ENCODE measurements at places on chromosomes 12 and 14.

DNA sequence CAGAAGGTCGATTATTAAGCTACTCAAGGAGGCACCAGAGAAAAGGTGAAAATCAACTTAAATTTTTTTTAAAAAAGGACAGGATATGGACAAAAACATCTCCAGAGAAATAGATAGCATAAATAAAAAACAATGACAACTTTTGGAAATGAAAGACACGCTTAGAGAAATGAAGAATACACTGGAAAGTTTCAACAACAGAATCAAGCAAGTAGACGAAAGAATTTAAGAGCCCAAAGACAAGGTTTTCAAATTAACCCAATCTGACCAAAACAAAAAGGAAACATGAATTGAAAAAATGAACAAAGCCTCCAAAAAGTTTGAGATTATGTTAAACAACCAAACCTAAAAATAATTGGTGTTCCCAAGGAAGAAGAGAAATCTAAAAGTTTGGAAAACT is 191.1 kb upstream of the BMP4 start:
- DNase-seq: no peak

- DNase-seq: no peak
These were observed 236.8 kb downstream of the ALX1 start for GRCh38 chr12:85516667-85517325.

DNA sequence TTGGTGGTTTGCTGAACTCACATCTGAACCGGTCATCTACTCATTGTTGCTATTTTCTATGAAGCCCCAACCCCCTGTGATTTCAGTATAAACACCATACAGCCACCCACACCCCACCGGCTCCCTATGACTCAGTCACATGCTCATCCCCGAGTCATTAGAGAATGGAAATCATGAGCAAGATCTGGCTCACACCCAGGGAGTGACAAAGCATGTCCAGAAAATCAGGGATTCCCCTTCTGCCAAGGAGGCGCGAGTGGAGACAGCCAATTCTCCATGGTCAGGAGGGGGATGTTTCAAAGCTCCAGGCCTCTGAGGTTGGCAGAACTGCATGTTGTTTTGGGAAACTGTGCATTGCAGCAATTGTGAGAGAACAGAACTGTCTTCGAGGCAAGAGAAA is 657.5 kb upstream of the TBX3 start:
- no peak for DNase-seq

DNA sequence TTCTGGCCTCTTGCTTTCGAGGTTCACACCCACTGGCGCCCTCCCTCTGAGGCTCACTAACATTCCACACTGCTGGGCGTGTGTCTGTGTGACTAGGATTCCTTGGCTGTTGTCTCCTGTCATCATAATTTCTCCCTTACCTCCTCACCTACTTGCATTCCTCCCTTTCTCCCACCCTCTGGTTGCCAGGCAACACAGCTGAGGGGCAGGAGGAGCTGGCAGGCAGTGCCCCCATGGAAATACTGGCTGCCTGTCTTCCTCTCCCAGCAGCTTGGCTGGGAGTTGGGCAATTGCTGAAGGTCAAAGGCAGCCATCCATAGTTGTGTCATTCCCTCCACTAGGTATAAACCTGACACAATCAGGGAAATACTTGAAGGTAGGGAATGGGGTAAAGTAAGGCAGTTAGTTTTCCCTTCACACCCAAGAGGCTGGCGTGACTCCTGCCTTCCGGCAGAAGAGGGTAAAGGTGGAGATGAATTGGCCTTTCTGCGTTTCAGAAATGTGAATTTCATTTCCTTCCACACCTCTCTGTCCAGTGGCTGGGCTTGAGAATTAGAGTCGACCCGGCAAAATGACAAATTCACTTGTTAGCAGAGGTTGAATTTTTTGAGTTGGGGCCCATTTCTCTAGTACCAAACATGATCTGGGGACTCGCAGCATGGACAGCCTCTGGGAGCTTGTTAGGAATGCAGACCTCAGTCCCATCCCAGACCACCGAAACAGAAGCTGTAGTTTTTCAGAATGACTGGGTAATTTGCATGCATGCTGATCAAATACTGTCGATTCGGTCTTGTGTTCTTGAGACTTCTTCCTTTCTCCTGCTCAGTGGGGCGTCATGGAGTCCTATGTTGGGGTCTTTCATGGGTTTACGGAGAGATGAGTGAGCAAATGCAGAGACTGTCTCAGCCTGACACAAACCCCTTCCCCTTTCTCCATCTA is 24.3 kb upstream of the EMP1 start:
- DNase-seq: no peak

- no peak for DNase-seq
These were observed 93.7 kb upstream of the PTPRR start for GRCh38 chr12:71014180-71014785.

GRCh38 chr14:51621654-51622053 is 30.1 kb upstream of the FRMD6 start:
- DNase-seq: no peak

GRCh38 chr12:107779077-107779831 is 4.8 kb downstream of the ASCL4 start:
- DNase-seq: no peak

GRCh38 chr12:130849561-130850417 is 10.7 kb upstream of the STX2 start:
- DNase-seq: no peak

GRCh38 chr12:124629117-124629516 is 61.7 kb upstream of the NCOR2 start:
- no peak for DNase-seq

GRCh38 chr14:104797115-104798044 is 1.8 kb upstream of the AKT1 start:
- no peak for DNase-seq

- no peak for DNase-seq
These were observed 14.6 kb downstream of the C14orf132 start for GRCh38 chr14:96053600-96054381.

GRCh38 chr14:56963381-56963780 is 153.1 kb upstream of the OTX2 start:
- DNase-seq: no peak

- DNase-seq: no peak
These were observed 206.1 kb downstream of the PRKD1 start for GRCh38 chr14:29721586-29721985.

DNA sequence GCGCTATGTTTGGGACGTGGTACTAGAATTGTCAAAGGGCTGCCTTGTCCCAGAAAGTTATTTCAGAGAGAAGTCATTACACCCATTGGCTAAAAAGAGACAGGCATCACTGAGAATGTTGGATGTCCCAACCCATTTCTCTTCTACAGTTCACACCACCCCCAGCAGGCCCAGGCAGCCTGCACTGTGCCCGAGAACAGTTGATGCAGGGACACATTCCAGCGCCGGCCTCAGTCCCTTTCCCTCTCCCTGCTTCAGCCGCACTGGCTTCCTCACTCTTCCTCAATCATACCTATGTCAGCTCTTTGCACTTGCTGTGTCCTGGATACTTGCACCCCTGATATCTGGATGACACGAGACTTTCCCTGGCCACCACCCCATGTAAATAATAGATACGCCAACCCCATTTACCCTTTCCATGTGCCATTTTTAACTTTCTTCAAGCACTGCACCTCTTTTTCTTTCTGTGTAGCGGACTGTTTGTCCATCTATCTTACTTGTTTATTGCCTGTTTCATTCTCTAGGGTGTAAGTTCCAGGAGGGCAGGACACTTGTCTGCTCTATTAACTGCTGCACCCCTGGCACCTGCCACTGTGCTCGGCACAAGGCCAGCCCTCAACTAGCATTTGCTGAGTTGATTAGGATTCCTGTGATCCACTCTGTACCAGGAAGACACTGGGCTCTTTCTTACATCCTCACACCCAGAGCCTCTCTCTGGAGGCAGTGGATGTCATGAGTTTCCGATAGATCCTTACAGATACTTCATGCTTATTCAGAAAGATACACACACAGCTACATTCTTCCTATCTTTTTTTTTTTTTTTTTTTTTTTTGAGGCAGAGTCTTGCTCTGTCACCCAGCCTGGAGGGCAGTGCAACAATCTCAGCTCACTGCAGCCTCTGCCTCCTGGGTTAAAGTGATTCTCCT is 76.6 kb upstream of the CEP83 start:
- DNase-seq: no peak

DNA sequence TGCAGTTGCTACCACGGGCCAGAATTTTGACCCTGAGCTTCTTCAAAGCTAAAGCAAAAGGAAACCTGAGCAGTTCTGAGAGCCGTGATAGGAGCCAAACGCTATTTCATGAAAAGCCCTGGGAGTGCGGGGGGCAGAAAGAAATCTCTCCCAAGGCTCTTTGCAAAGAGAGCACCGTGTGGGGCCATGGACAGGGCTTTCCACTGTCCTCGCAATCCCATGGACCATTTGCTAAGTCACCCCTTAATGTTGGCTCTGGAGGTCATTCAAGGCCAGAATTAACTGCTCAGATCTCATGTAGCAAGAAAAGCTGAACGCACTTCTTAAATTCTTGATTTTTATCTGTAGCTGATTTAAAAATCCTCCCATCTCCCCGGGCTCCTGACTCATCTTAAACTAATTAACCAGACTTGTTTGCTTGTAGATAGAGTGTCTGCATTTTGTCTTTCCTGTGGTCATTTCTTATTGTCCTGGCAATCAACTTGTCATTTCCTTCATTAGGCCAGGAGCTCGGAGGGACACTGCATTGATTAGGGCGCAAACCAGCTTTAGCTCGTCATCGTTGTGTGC is 24.8 kb downstream of the CLSTN3 start:
- no peak for DNase-seq

GRCh38 chr14:102532204-102532658 is 22.7 kb upstream of the ANKRD9 start:
- no peak for DNase-seq

DNA sequence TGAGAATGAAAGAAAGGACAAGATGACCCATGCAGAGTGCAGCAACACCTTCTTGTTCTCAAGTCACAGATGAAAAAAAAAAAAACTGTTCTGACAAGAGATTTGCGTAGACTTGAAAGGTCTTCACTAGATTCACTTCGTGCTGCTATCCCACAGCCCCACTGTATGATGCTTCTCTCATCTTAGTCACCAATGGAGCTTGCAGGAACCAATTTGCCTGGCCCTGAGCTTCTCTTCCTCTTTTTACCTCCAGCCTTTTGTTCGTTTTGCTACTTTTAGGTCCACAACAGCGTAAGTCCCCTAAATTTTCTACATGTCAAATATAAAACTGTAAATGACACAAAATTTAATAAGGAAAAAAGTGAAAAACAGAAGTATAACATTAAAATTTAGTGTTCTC is 107.9 kb upstream of the NAP1L1 start:
- no peak for DNase-seq

- no peak for DNase-seq
These were observed 281.5 kb downstream of the TMEM117 start for GRCh38 chr12:44117337-44117736.

DNA sequence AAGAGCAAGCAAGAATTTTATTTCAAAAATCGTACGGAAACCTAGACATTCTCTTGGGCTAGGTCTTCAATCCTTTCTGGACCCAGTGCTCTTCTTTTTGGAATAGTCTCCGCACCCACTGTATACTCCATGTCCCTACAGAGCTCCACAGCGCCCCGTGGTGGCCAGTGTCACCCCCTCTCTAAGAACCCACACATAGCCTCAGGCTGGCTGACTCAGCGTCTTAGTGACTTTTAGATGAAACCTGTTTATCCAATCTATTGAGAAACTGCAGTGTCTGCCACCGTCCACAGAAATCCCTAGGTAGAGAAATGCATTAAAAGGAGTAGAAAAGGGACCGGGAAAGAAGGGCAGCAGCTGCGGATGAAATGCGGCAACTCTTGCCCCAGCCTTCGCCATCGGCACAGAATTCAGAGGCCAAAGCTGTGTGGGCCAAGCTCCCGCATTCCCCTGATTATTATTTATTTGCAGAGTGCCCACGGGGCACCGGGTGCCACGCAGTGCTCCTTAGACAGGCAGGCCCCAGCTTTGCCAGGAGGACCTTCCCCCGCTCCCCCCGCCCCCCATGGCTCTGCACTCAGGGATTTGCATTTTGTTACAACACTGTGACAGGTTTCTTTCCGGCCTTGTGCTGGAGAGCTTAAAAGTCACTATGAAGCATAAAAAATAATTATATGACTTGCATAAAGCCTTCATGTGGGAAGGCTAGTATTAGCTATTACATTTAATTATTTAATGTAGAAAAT is 170.1 kb upstream of the FKBP4 start:
- no peak for DNase-seq

DNA sequence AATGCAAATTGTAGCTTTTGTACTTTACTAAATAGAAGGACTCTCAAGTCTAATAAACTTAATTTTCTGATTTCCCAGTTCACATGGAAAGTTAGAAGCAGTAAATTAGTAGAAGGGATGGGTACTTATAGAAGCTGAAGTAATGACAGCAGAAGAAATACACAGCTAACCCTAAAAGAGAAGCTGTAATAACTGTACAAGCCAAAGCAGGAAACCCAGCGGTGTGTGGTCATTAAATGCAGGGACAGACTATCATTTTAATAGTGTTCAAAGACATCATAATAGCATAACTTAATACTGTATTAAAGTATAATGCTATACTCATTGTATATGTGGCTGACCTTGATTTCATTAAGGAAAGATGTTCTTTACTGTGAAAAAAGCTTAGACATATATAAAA is 74.9 kb downstream of the PCNX1 start:
- DNase-seq: no peak

DNA sequence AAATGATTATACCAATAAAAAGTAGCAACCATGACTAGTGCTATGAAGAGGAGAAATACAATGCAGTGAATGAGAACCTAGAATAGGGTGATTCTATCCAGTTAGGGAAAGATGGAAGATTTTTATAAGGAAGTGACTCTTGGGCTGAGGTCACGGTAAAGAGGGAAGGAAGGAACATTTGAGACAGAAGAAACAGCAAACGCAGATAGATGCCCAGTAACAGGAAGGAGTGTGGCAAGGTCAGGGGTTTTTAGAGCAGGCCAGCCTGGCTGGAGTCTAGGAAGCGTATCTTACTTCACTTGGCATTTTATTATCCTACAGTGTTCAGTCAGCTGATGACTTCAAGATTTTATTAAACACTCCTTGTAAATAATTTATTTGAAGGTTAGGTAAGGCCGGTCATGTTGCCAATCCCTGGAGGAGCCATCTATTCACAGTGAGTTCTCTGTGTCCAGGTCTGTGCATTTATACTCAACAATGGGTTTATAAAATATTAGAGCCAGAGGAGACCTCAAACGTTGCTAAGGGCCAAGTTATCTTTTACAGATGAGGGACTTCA is 170.6 kb downstream of the PRKCH start:
- DNase-seq: no peak

- no peak for DNase-seq
These were observed 617.6 kb downstream of the TRHDE start for GRCh38 chr12:72889791-72890190.

DNA sequence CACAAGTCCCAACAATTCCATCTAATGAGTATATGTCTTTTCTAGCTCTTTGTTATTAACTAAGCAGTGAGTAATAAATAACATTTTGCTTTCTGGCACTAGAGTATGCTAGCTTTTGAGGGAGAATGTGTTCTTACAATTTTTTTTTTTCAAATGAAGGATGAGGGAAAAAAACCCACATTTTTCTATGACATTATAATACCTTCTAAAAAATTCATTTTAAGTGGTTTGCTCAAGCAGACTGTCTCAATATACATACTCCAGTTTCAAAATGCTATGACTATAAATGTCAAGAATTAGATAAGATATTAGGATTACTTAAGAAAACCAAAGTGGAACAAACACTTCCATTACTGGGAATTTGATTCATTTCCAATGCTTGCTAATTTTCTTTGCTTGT is 394.6 kb downstream of the C12orf75 start:
- no peak for DNase-seq

GRCh38 chr14:102805371-102805891 is 28.2 kb downstream of the TRAF3 start:
- DNase-seq: no peak

GRCh38 chr14:102696332-102696731 is 80.9 kb upstream of the TRAF3 start:
- DNase-seq: no peak

GRCh38 chr14:95066427-95066986 is 90.8 kb downstream of the DICER1 start:
- no peak for DNase-seq

All from GF-D8 (cell line).